ENCODE measurements at places on chromosomes 6 and 20. TPM values are rescaled to one million over a fixed set of nuclear protein-coding genes. Genes with fewer than 3 reads are reported as not detected.

DNA sequence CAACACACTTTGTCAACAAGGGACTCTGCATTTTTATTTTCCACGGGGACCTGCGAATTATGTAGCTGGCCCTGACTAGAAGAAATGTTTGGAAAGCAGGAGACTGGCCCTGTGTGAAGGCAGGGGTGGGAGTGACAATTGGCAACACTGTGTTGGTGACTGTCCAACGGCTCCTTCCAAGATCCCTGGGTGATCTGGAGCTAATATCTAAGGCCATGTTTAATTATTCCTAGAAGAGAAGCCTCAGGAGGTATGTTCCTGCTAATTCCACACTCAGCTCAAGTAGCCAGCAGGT lies 13.7 kb downstream of the SLC22A23 start:
- no peak for DNase-seq
- H3K4me1 ChIP-seq: peaks cover 3% of the 10 kb centered on the region
- no peak overlapping the region for H3K27ac ChIP-seq
- no peaks in the 10 kb centered on the region for H3K36me3 ChIP-seq
- no peaks in the 10 kb centered on the region for H3K27me3 ChIP-seq

GRCh38 chr6:149924933-149925252 lies 2.0 kb upstream of the RAET1G start:
- peak; percentile 29 for DNase-seq
- no peaks in the 10 kb centered on the region for H3K27me3 ChIP-seq
- H3K4me1 ChIP-seq: peaks cover 12% of the 10 kb centered on the region
- H3K4me3 ChIP-seq: no peak overlapping the region

DNA sequence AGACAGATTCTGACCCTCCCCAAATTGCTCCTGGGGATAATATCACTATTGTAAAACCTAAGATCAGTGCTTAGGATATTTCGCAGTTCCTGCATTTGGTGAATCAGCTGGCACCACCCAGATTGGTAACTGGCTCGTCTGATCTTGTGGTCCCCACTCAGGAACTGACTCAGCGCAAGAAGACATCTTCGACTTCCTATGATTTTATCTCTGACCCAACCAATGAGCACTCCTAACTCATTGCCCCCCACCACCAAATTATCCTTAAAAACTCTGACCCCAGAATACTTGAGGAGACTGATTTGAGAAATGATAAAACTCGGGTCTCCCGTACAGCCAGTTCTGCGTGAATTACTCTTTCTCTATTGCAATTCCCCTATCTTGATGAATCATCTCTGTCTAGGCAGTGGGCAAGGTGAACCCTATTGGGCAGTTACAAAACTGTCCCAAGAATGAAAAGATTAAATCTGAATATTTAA lies 55.7 kb upstream of the PRND start:
- no peak for DNase-seq
- no peak overlapping the region for H3K27ac ChIP-seq
- no peaks in the 10 kb centered on the region for H3K36me3 ChIP-seq
- H3K27me3 ChIP-seq: no peaks in the 10 kb centered on the region

DNA sequence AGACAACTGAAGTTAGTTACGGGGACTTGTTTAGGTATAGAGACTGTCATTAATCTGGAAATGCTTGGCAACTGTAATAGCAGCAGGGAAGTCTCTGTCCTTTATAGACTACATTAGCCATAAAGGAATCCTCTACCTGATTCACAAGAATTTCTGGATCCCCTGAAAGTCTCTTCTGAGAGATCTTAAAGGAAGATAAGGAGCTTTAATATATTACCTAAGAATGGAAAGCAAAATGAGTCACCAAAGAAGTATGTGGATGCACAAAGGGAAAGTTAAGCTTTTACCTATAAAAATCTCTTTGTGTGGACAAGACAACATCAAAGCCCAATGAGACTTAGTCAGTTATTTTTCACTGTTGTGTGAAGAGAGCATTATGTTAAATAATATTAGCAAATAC lies 92.2 kb upstream of the RSPO3 start:
- no peak overlapping the region for H3K4me3 ChIP-seq
- H3K27me3 ChIP-seq: peaks cover 2% of the 10 kb centered on the region
- DNase-seq: no peak

- no peaks in the 10 kb centered on the region for H3K4me1 ChIP-seq
- no peaks in the 10 kb centered on the region for H3K27me3 ChIP-seq
- H3K36me3 ChIP-seq: no peaks in the 10 kb centered on the region
- DNase-seq: no peak
- H3K27ac ChIP-seq: no peak overlapping the region
These were observed 219.9 kb downstream of the ALDH8A1 start for GRCh38 chr6:134730013-134730412.

DNA sequence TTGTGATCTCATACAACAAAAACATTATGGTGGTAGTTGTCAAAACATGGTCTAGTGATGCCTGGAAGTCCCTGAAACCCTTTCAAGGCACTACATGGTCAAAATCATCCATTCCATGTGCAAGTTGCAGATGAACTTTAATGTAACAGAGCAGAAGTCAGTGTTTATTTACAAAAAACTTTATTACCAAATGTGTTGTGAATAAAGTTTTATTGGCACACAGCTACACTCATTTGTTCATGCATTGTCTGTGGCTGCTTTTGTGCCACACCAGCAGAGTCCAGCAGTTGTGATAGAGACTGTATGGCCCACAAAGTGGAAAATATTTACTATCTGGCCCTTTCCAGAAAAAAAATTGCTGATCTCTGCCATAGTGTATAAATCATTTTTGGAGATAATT lies 26.8 kb downstream of the TUBB2B start:
- H3K27ac ChIP-seq: no peak overlapping the region
- no peaks in the 10 kb centered on the region for H3K27me3 ChIP-seq
- no peak for DNase-seq
- no peak overlapping the region for H3K4me3 ChIP-seq
- no peaks in the 10 kb centered on the region for H3K36me3 ChIP-seq
- no peaks in the 10 kb centered on the region for H3K4me1 ChIP-seq

- DNase-seq: no peak
- no peak overlapping the region for H3K4me3 ChIP-seq
- H3K27ac ChIP-seq: peak overlapping the region; percentile 90
- no peaks in the 10 kb centered on the region for H3K27me3 ChIP-seq
- peaks cover 7% of the 10 kb centered on the region for H3K4me1 ChIP-seq
- no peaks in the 10 kb centered on the region for H3K36me3 ChIP-seq
These were observed 8.2 kb upstream of the UBE2V1 start for GRCh38 chr20:50120935-50121693.

DNA sequence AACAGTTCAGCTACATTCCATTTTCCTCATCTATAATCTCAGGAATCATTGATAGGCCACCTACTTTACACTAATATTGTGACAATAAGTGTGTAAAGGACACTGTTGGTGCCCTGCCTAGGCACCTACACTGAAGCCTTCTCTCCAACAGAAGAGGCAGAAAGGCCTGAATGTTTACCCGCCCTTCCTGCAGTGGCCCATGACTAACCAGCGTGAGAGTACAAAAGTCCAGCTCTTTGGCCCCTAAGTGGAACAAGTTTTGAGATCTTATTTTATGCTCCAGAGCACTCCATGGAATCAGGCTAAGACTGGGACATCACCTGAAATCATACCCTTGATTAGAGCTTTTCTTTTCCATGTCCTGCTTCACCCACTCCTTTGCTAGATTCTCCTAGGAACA lies 359.7 kb downstream of the ARHGAP18 start:
- H3K4me1 ChIP-seq: no peaks in the 10 kb centered on the region
- H3K27ac ChIP-seq: no peak overlapping the region
- H3K36me3 ChIP-seq: no peaks in the 10 kb centered on the region
- DNase-seq: no peak
- H3K4me3 ChIP-seq: no peak overlapping the region

DNA sequence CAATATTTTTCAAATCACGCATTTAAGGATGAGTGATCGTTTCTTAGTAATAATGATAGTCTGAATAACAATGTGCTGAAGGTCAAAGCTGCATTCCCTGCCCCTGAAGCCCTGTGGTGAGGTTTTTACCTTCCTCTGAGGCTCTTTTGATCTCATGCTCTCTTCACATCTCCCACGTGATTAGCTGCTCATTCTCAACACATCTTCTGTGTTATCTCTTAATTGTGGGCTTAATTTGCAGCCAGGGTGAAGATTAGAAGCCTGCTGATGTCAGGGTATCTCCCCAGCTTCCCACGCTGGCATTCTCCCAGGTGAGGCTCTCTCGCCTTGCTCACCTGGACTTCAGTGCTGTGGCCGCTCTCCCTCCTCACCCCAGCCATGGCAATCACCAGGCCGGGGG lies 109.7 kb upstream of the FOXQ1 start:
- H3K36me3 ChIP-seq: no peaks in the 10 kb centered on the region
- DNase-seq: no peak
- no peak overlapping the region for H3K4me3 ChIP-seq

GRCh38 chr6:27994616-27995015 lies 37.6 kb downstream of the OR2B6 start:
- H3K36me3 ChIP-seq: no peaks in the 10 kb centered on the region
- no peaks in the 10 kb centered on the region for H3K4me1 ChIP-seq
- H3K4me3 ChIP-seq: no peak overlapping the region

- H3K27ac ChIP-seq: no peak overlapping the region
- no peaks in the 10 kb centered on the region for H3K27me3 ChIP-seq
- H3K4me3 ChIP-seq: no peak overlapping the region
- no peak for DNase-seq
- H3K4me1 ChIP-seq: no peaks in the 10 kb centered on the region
These were observed 97.7 kb upstream of the VGLL2 start for GRCh38 chr6:117167520-117168271.

DNA sequence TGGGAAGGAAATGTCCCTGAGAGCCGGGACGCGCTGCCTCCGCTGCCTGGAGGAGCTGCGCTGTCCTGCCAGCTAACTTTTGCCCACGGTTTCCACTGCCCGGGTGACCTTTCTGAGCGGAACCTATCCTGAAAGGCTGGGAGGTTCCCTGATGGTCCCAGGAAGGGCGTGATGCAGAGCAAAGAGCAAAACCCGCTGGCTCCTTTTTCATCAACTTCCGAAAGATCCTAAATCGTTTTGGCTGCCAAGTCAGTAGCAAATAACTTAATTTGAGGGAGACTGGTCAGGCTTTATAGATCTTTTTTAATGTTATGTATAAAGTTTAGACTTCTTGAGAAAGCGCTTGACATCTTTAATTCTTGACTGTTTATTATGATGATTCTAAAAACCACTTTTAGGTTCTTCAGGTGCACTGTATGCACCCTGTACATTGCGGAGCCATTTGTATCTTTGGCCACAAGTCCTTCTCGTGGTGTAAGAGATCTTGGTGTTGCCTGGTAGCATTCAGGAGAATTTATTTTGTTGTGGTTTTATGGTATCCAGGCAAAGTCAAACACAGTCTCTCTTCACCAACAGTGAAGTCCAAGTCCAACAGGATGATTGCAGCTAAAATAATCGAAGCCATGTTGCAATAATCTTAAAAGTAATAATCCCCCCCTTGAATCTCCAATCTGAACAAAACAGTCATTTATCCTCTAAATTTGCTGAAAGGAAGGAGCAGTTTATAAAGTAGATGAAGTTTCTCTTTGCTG lies at the start of gene SYNE1:
TSS of gene SYNE1 (minus strand) at position 67 of the 752 bp plus-strand sequence. CDS start 9,031 bp downstream, outside the sequence.
- no peaks in the 10 kb centered on the region for H3K27me3 ChIP-seq
- DNase-seq: no peak
- peak within 1 kb of the TSS; percentile 42 for H3K27ac ChIP-seq
- H3K36me3 ChIP-seq: no peaks in the 10 kb centered on the region
- H3K4me1 ChIP-seq: peaks cover 16% of the 10 kb centered on the region
- peak within 1 kb of the TSS; percentile 38 for H3K4me3 ChIP-seq

Gene CD164
- polyA plus RNA-seq: 144 TPM

Gene YIPF3
- polyA plus RNA-seq: 91.9 TPM

Gene CPNE5
- polyA plus RNA-seq: 0.24 TPM

Gene FAM83C
- not detected for polyA plus RNA-seq

Gene SYNE1
- 10.2 TPM for polyA plus RNA-seq

Gene IBTK
- 14.1 TPM for polyA plus RNA-seq

Gene ADGRF4
- polyA plus RNA-seq: not detected

Gene CHD6
- 3.3 TPM for polyA plus RNA-seq

Gene STMND1
- 0.05 TPM for polyA plus RNA-seq

Gene SALL4
- polyA plus RNA-seq: 0.16 TPM

Measured in liver (tissue), 10 donors.